ENCODE measurements at places on chromosomes 16 and 17.

DNA sequence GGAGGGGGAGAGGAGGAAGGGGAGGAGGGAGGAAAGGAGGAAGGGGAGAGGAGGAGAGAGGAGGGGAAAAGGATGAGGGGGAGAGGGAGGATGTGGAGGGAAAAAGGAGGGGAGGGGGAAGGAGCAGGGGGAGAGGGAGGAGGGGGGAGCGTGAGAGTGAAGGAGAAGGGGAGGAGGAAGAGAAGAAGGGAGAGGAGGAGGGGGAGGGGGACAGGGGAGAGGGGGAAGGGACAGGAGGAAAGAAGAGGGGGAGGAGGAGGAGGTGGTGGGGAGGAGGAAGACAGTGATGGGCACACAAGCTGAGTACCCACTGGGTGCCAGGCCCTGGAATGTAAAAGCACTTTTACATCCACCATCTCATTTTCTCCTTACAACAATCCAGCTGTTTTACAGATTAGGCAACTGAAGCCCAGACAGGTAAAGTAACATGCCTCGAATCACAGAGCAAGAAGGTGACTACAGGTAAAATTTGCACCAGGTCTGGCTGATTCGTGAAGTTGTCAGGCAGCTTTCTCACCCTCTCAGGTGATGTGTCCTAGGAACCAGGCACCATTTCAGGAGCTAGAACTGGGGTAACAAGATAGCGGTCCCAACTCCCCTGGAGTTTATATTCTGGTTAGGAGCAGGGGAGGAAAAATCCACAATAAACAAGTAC is 10.0 kb upstream of the LITAF start:
- DNase-seq, result no peak

DNA sequence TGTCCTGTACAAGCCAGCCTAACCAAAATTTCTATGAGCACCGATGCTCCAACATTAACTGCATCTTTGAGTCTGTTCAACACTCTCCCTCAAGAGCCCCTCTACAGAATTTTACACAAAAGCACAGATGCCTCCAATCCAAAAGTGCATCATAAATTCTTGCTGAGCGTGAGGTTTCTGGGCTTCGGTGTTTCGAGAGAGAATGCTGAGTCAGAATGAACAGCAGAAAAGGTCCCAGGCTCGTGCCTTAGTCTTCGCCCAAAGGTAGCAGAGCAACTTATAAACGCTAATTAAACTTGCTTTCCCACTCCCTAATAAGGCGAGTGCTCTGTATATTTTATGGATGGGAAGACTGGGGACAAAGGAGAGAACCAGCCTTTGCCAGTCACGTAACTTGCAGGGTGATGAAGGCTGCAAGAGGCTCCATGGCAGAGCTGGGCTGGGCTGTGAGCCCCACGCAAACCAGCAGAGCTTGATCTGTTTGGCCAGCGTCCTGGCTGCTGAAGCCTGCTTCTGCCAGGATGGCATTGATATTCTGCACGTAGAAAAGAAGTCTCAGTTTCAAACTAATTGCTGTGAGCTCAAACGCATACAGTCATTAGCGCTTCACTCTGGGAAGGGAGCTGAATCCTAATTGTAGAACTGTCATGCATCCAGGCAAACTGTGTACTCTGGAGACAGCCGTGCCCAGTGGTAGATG is 138.5 kb downstream of the DNAH9 start:
- DNase-seq, result no peak

DNA sequence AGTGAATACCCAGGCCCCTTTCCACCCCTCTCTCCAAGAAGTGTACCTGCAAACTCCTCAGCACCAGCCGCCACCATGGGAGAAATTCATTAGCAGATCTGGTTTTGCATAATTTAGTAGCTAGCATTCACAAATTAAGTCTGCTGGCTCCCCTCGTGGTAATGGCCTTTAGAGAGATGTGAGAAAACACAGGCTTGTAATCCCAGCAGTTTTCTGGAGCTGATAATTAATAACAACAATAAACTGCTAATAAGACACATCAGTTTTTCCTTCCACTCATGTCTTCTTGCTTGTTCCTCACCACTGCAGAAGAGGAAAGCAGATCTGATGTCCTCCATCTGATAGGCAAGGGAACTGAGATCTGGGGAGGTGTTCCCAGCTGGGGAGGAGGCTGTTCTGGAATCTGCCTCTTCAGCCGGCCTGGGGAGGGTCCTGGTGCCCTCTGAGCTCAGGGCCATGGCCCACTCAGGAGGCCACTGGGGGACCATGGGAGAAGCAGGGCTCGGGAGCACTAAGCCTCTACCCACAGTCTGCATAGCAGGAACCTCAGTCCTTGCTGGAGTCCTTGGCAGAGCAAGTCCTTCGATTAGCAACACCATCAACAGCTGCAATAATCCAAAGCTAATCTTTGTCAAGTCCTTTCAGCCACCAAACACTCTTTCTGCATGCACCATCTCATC is 74.2 kb upstream of the DNAJA2 start:
- DNase-seq, result no peak

DNA sequence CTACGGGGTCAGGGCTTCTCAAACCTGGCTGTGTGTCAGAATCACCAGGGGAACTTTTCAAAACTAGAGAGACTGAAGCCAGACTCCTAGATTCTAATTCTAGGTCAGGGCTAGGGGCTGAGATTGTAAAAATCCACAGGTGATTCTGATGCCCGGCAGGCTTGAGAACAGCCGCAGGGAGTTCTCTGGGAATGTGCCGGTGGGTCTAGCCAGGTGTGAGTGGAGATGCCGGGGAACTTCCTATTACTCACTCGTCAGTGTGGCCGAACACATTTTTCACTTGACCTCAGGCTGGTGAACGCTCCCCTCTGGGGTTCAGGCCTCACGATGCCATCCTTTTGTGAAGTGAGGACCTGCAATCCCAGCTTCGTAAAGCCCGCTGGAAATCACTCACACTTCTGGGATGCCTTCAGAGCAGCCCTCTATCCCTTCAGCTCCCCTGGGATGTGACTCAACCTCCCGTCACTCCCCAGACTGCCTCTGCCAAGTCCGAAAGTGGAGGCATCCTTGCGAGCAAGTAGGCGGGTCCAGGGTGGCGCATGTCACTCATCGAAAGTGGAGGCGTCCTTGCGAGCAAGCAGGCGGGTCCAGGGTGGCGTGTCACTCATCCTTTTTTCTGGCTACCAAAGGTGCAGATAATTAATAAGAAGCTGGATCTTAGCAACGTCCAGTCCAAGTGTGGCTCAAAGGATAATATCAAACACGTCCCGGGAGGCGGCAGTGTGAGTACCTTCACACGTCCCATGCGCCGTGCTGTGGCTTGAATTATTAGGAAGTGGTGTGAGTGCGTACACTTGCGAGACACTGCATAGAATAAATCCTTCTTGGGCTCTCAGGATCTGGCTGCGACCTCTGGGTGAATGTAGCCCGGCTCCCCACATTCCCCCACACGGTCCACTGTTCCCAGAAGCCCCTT is 10.9 kb downstream of the STH start:
- DNase-seq, result peak; percentile 3

DNA sequence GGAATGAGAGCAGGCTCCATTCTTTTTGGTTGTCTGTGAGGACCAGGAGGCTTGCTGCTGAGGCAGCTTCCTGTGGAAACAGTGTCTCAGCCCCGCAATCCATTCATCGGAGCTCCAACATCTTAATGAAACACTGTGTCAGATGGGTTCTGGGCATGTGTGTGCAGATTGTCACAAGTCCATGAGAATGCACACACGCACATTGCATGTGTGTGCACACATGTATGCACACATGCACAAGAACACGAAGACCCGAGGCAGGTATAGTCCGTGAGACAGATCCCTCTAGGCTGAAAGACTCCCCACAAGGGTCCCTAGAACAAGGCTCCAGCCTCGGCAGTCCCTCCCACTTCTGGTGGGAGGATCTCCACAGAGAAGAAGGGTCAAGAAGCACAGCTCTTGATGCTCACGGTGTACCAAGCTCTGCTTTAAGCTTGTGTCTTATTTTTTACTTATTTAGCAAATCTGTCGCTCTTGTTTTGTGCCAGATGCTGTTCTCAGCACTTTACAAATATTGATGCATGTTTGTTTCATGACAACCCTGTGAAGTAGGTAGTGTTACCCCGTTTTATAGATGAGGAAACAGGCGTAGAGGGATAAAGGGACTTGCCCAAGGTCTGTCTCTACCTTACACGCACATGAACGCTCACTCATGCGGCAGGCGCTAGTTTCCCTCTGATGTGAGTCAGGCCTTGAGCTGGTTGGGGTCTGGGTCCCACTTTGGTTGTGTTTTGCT is 213.1 kb downstream of the SEC14L1 start:
- DNase-seq, result no peak

- DNase-seq, result no peak
These were observed 19.1 kb downstream of the CDIP1 start for GRCh38 chr16:4519274-4520058.

DNA sequence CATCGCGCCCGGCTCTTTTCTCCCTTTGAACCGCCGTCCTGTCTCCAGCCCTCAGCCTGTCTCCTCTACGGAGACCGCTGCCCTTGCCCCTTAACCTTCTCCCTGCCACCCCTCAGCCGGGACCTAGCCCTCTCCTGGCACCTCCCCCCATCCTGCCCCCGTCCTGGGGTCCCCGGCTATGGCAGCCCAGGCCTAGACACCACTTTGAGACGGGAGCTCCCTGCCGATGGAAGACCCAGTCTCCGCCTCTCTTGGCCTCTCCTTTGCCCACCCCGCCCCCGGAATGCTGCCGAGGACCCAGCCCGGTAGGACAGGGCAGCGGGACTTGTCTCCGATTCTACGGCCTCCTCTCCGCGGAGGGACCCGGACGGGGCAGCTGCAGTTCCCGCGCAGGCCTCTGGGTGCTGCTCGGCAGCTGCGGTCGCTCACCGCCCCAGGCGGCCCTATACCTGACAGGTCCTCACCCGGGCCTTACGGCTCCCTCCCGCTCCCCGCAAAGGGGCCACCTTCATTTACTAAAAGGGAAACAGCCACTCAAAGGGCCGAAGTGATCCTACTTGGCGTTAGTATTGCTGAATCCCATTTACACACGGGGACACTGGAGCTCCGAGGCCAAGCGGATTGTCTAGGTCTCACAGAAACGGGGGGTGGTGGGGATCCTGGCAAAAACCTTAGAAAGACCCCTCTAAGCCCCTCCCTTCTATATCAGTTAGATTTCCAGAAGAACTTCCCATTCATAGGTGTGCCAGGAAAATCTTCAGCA is 32.6 kb upstream of the TAC4 start:
- DNase-seq, result no peak

- DNase-seq, result peak; percentile 96
These were observed at the start of gene RAP1GAP2 for GRCh38 chr17:2796164-2797125. Gene RAP1GAP2 (plus strand): TSS chr17:2796438. CDS start chr17:2796528, 90 bp downstream.

- peak; percentile 62 for DNase-seq
These were observed 1.0 kb upstream of the AIPL1 start for GRCh38 chr17:6435968-6436367.

- DNase-seq, result no peak
These were observed 4.2 kb downstream of the CDR2 start for GRCh38 chr16:22370038-22370820.

DNA sequence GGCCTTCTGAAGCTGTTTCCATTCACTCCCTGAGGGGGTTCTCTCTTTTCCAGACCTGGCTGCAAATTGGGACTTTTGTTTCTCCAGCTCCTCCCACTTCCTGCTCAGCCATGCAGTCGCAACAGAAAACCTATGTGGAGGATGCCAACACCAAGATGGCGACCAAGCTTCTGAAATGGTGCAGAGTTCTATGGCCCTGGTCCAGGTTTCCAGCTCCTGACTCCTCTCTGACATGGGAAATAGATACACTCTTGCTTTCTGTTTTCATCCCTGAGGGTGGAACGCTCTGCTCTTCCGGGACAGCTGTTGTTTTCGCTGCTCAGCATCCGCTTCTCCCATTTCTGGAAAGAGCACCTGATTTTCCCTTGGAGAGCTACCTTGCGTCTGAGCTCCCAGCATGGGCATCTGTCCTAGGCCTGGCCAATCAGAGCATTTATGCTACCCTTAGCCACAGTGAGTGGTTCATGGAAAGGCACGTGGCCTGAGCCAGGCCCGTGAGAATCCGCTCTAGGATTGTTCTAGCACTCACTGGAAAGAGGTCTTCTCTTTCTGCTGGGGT is 8.1 kb downstream of the GPRC5B start:
- no peak for DNase-seq

DNA sequence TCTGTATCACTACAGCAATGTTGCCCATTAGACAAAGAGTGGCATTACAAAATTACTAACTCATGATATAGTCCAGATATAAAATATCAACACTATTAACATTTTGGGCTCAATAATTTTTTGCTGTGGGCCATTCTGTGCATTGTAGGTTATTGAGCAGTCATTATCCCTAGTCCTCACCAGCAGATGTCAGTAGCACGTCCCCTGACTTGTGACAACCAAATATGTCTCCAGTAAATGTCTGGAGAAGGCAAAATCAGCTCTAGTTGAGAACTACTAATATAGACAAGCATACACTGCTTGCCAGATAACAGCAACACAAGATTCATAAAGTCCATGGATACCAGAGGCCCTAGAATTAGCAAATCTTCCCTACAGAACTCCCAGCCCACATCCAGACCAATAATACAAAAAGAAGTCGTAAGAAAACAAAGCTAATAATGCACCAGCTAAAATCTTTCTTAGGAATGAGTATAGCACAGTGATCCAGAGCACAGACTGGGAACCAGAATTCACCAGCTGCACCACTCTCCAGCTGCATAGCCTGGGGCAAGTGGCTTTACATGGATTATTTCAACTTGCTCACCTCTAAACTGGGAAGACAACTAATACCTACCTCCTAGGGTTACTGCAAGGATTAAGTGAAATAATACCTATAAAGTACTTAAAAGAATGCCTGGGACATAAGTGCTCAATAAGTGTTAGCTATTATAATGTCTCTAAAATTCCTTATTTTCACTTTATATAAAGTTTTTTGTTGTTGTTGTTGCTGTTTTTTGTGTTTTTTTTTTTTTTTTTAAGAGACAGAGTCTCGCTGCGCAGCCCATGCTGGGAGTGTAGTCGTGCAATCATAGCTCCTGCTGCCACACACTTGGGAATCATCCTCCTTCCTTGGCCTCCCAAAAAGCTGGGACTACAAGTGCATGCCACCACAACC is 23.7 kb downstream of the HELZ start:
- peak; percentile 50 for DNase-seq

- DNase-seq, result no peak
These were observed 91.2 kb upstream of the CREBBP start for GRCh38 chr16:3971706-3972105.

- DNase-seq, result no peak
These were observed 156.9 kb upstream of the CACNG5 start for GRCh38 chr17:66678061-66678460.

DNA sequence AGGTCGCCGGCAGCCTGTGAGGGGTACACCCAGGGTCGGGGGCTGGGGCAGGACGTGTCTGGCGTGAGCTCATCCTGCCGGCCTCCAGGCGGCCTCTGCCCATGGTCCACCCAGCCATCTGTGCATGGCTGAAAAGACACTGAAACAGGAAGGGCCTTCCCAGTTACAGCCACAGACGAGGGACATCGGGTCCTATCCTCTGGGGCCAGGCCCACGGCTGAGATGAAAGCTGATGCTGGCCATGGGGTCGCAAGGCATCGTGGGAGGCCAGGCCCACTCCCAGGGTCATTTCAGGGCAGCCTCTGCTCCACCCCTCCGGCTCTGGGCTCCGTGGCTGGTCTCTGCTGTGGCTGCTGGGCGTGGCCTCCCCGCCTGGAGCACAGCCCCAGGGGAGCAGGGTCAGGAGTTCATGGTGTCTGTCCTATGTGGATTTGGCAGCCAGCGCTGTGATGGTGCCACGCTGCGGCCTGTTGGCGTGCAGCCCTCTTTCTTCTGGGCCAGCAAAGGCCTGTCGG is 16.6 kb upstream of the ATP6V0C start:
- DNase-seq, result no peak

Measured in MV-4-11 (cell line).